ENCODE measurements at places on chromosomes 3 and 15. TPM values are rescaled to one million over a fixed set of nuclear protein-coding genes. Genes with fewer than 3 reads are reported as not detected.

Gene AP4E1
- 9.1 TPM for total RNA-seq

Gene MYL3
- total RNA-seq = 0.09 TPM

Gene SNX22
- total RNA-seq = 0.26 TPM

Gene COLQ
- total RNA-seq = 0.43 TPM

Gene CHRNB4
- not detected for total RNA-seq

Gene CPB1
- total RNA-seq = not detected

Gene SCG5
- total RNA-seq = 24.3 TPM

Gene ITGA11
- total RNA-seq = 22.3 TPM

Gene DRD3
- not detected for total RNA-seq

Gene TMEM158
- total RNA-seq = 19.7 TPM

Gene SCN11A
- not detected for total RNA-seq

Gene SLC9A9
- 65.9 TPM for total RNA-seq

Gene GP9
- total RNA-seq = not detected

Gene LNP1
- total RNA-seq = 3.9 TPM

Gene C3orf22
- total RNA-seq = not detected

Gene SLC6A1
- not detected for total RNA-seq
